Stimulated activated CD4-positive, alpha-beta T cell treated with anti-CD3 and anti-CD28 coated beads, Interleukin-4, amount 100 ng/mL, for 1 hour (primary cell): ENCODE measurements at places on chromosomes 13 and 19.

GRCh38 chr13:73325723-73326558 is 267.1 kb downstream of the KLF5 start:
- no peak for DNase-seq

DNA sequence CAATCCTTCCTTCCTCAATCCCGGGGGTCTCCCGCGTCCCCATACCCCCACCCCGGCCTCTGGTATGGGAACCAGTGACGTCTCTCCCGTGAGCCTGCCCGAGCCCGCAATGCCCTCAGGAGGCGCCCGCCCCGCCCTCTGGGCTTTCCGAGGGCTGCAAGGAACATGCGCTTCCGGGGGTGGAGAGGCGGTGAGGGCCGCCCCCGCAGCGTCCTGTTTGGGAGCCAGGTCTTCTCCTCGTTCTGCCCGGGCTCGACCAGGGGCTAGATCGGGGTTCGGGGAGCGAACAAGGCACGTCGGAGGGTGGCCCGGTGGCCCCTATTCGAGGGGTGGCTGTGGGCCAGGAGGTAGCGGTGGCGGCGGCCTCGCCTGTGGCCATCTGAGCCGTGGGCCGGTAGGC is 6.6 kb upstream of the TEX101 start:
- DNase-seq, result no peak

DNA sequence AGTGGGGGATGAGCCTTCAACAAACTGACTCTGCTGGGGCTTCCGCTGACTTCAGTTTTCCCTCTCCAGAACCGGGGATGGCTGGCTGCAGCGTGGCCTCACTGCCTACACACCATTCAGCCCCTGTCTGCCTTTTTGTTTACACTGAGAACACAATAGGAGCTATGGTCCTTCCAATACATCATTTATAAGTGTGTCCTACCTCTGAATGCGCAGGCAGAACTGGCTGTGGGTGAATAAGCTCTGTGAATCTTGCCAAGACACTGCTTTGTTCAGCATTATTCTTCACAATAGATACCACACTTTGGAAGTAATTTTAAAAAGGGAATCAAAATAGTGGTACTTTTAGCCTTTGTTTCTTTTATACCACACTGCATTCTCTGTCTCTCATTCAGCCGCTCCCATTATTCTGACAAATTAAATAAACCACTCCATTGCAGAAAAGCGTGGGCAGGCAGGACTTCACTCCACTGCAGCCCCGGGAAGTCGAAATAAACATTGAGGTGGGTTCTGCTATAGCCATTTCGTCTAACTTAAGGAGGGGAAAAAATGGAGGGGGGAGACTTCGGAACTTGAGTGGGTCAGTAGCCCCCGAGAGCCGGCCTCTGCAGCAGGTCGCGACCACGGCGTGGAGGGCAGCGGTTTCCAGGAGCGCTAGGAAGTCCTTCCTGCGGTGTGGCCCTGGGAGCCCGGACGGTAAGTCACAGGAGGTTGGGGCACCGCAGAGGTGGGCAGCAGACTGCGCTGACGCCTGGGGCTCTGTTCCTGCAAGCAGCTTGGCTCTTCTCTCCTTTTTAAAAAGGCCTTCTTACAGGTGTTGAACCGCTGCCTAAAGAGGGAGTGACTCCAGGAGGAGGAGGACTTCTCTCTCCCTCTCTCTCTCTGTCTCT is 94.8 kb upstream of the SOX1 start:
- DNase-seq, result no peak

- no peak for DNase-seq
These were observed 44.0 kb downstream of the PCDH17 start for GRCh38 chr13:57675526-57675925.

GRCh38 chr13:20294497-20294896 is 62.4 kb upstream of the GJB6 start:
- no peak for DNase-seq
